ENCODE measurements at places on chromosomes 4 and X. TPM values are rescaled to one million over a fixed set of nuclear protein-coding genes. Genes with fewer than 3 reads are reported as not detected.

TSPAN5 gene
- 31.5 TPM for total RNA-seq

PDGFRA gene
- 742 TPM for total RNA-seq

MID1IP1 gene
- total RNA-seq, result 46.4 TPM

FGA gene
- not detected for total RNA-seq

QDPR gene
- 20.3 TPM for total RNA-seq

SOWAHB gene
- under 0.01 TPM for total RNA-seq

KANTR gene
- 7.0 TPM for total RNA-seq

MAGEC3 gene
- not detected for total RNA-seq

RFC1 gene
- total RNA-seq, result 55.0 TPM

MAGEA2B gene
- total RNA-seq, result not detected

RHOH gene
- not detected for total RNA-seq

All from aortic smooth muscle cell (primary cell).